Panc1 (cell line): ENCODE measurements at places on chromosomes 1 and 21. TPM values are rescaled to one million over a fixed set of nuclear protein-coding genes. Genes with fewer than 3 reads are reported as not detected.

Gene SLC5A3
- total RNA-seq, result 29.4 TPM

Gene ITLN1
- total RNA-seq, result not detected

Gene FAM72B
- 24.9 TPM for total RNA-seq

Gene OR2L3
- total RNA-seq, result not detected

Gene RBBP5
- 22.2 TPM for total RNA-seq

Gene ALDH4A1
- total RNA-seq, result 21.7 TPM

Gene ARMH1
- total RNA-seq, result 2.8 TPM

Gene SMYD3
- 17.4 TPM for total RNA-seq

Gene MNDA
- total RNA-seq, result not detected

Gene FAM167B
- 1.9 TPM for total RNA-seq

Gene HSD3B2
- 1.2 TPM for total RNA-seq

Gene PTPN7
- 0.33 TPM for total RNA-seq

Gene CCSAP
- 11.6 TPM for total RNA-seq
